ENCODE measurements at places on chromosomes 1 and 21.
A peak's percentile ranks its signal among the peaks of the same experiment; 100 is the strongest.

GRCh38 chr1:187091666-187092065 is 262.9 kb downstream of the PLA2G4A start:
- DNase-seq: no peak

GRCh38 chr1:151142411-151143056 is 3.9 kb downstream of the SEMA6C start:
- DNase-seq: no peak

DNA sequence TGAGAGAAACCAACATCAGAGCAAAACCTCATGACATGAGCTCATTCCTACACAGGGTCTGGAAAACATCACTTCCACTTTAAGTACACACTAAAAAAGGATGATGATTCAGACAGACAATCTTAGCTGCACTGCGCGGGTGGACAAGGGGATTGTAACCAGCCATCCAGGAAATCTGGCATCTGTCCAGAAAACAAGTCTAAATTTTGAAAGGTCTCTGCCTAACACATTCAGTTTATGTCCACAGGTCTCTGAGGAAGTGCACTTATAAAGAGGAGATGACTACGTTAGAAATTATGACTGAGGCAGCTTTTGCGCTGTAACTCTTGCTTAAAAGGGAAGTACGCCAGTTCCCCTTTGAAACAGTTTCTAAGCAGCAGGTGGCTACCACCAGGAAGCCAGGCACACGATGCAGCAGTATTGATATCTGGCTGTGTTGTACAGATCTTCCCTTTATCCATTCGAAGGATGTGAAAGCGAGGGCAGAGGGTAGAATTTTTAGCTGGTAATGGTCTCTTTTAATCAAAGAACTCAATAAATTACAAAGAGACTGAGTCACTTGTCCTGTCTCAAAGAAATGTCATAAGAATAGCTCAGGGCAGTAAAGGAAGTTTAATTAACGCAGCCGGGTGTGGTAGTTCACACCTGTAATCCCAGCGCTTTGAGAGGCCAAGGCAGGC is 128.0 kb downstream of the SETD4 start:
- DNase-seq: no peak

DNA sequence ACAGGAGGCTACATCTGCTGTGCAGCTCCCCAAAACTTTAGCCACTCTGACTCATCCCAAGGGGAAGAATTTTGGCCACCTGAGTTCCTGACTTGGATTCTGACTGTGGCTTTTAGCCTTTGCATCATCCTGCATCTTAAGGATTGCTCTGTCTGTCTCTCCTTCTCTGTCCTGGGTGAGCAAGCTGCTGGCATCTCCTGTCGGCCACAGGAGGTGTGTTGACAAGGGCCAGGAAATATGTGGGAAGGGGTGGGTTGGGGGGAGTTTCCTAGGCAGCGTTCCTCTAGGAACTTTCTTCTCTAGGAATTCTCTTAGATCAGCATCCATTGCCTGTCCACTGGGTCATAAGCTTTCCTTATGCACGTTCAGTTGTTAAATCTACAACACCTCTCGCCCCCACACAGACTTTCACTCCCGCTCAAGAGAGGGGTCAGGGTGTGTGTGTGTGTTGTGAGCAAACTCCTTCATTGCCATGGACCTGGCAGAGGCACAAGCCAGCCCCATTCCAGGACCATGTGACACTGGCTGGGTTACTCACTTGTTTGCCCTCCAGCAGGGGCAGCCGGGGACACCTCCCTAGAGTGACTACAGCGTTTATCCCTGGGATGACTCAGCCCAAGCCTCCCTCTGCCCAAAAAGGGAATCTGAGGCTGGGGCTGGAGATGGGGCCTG is 145.0 kb upstream of the DUSP10 start:
- peak; percentile 24 for DNase-seq

DNA sequence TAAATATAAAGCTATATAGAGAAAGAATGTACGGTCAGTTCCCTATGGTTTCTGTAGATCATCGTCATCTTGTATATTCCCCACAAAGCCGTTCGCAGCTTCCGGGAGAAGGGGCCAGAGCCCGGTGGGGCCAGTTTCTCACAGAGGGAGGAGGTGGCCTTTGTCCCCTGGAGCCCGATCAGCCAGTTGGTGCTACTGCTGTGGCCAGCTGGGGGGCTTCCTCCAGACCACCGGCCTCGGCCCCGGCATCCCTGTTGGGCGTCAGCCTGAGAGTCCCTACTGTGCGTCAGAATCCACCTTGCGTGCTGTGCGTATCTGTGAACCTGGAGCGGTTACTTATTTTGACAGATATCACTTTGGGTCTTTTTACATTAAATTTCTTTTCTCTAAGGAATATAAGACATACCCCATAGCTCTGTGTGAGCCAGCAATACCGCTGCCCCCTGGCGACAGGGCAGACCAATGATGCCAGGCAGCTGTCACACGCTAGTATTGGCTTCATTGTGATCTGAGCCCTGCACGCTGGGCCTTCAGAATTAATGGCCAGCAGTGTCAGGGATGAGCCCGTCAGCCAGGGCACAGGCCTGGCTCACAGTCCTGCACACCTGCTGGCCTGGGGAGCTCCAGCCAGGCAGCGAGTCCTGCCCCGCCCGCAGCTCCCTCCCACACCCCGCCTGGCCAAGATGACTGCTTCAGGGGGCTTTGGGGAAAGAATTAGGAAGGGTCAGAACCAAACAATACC is 145.9 kb downstream of the PGBD5 start:
- no peak for DNase-seq

DNA sequence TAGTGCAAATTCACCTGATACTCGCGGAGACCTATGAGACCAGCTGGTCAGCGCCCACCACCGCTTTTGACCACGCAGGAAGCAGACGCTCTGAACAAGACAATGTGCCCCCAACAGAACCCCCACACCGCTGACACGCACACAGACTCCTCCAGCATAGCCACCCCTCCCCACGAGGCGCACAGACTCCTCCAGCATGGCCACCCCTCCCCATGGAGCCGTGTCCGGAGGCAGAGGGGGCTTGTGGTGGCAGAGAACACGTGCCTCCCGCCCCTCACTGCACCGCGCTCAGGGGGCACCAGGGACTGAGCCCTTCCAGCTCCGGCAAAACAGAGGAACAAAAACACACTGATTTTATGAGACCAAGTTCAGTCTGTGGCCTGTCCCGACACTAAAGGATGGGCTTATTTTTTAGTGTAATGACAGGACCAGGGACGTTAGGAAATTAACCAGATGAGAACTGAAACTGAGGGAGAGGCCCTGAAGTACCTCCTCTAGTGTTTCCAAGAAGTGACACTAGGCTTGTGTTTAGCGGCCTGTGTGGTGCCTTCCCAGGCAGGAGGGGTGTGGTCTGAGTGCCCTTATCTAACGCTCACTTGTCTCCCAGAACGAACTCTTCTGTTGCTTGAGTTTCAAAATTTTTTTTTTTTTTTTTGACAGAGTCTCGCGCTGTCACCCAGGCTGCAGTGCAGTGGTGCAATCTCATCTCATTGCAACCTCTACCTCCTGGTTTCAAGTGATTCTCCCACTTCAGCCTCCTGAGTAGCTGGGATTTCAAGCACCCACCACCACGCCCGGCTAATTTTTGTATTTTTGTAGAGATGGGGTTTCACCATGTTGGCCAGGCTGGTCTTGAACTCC is 10.0 kb upstream of the AGPAT3 start:
- DNase-seq: no peak

GRCh38 chr1:22709891-22710700 is 543 bp upstream of the EPHB2 start:
- DNase-seq: no peak

GRCh38 chr1:62508187-62508758 is 71.4 kb downstream of the USP1 start:
- DNase-seq: no peak

- DNase-seq: no peak
These were observed 1.1 kb upstream of the GADD45A start for GRCh38 chr1:67683766-67684525.

- DNase-seq: no peak
These were observed 287.1 kb downstream of the LTN1 start for GRCh38 chr21:28705616-28706015.

DNA sequence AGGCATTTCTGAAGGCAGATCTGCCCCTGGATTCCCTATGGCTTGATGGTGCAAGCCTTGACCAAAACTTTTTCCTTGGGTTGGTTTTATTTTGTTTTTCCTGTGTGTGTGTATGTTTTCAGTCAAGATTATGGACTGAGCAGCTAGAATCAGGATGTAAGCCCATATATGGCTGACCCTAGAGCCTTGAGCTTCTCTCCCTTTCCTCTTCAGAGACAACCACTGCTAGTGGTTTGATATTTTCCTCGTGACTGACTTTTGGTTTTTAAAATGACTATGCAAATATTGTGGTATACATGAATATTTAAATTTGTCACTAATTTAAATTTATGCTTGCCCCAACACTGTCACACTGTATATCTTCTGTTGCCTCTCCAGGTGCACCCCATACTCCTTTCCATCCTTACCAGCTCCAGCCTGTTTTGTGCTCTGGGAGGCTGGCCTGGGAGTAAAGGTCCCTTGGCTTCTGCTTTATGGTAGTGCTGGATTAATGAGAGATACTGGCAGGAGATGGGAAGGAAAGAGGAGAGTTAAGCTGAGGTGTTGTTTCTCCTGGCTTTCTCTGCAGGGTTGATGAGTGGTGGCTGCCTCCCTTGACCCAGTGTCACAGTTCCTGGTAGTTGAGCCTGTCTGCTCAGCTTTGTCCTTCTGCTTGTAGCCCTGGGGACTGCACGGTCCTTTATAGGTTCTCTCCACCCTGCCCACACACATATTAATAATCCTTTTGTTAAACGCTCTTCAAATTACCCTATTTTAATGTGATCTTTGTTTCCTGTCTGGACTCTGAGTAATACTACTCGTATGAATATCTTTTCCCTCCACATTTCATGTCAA is 44.4 kb downstream of the RWDD3 start:
- no peak for DNase-seq

- no peak for DNase-seq
These were observed 32.6 kb upstream of the LAMC1 start for GRCh38 chr1:182990413-182991144.

DNA sequence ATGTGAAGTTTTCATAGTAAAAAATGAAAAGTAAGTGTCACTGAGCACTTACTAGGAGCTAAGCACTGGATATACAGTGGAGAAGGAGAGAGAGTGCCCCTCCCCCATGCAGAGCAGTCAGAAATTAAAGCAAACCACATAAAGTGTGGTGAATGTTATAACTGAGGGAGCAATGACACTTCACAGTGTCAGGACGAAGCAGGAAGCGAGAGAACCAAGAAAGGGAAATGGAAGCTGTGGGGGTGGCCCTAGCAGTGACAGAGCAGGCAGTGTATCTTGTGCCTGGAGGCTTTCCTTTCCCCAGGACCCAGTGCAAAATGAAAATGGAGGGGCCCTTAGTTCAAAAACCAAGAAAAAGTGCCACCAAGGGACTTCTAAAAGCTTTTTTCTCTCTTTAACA is 21.5 kb upstream of the RCAN3 start:
- DNase-seq: no peak

GRCh38 chr1:224368409-224368808 is 11.7 kb downstream of the CNIH4 start:
- DNase-seq: no peak

- no peak for DNase-seq
These were observed 43.2 kb downstream of the LRRC71 start for GRCh38 chr1:156963621-156964020.

GRCh38 chr1:226078374-226078773 is 15.9 kb downstream of the H3-3A start:
- DNase-seq: no peak

- DNase-seq: no peak
These were observed at the start of gene WNT2B for GRCh38 chr1:112508278-112509004. WNT2B (plus strand) TSS chr1:112508965; CDS start chr1:112509263, 298 bp downstream.

GRCh38 chr1:37177230-37177864 is 143.0 kb upstream of the GRIK3 start:
- DNase-seq: no peak

DNA sequence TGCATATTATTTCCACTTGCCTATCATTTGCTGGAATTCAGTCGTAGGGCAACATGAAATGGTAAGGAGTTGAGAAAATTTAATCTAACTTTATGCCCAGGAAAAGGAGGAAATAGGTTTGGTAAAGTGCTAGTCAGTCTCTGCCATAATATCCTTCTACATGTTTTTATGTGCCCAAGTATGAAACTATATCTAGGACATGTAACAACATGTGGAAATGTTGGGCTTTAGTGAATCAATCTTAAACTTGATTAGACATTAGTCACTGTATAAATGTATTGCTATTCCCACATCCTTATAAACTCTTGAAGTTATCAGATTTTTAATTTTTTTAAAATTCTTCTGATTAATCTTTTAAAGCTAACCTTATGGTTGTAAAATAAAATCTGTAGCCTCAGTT is 204.7 kb upstream of the ZRANB2 start:
- no peak for DNase-seq

- no peak for DNase-seq
These were observed 52.2 kb downstream of the PLA2G4A start for GRCh38 chr1:186880982-186881381.
